ENCODE measurements at places on chromosomes 16 and 17. TPM values are rescaled to one million over a fixed set of nuclear protein-coding genes. Genes with fewer than 3 reads are reported as not detected.

DNA sequence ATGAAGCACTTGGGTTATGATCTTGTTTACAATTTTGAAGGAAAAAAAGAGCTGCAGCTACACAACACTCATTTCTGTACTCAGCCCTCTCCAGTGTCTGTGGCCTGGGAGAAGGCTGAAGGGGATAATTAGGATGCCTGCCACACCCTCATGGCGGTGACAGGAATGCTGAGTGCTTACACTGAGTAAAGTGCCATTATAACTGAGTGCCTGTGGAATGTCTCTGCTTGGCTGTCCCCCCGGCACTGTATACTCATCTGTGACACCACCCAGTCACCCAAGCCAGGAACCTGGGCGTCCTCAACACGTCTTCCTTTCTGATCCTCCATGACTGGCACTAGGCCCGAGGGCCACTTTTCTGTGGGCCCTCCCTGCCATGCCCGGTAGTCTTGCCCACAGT, 3.5 kb upstream of the MRPL38 start:
- DNase-seq, result no peak

- no peak for DNase-seq
These were observed 5.7 kb downstream of the AIPL1 start for GRCh38 chr17:6429266-6429665.

GRCh38 chr17:50501054-50501453, 7.2 kb upstream of the MYCBPAP start:
- DNase-seq, result peak; percentile 63

DNA sequence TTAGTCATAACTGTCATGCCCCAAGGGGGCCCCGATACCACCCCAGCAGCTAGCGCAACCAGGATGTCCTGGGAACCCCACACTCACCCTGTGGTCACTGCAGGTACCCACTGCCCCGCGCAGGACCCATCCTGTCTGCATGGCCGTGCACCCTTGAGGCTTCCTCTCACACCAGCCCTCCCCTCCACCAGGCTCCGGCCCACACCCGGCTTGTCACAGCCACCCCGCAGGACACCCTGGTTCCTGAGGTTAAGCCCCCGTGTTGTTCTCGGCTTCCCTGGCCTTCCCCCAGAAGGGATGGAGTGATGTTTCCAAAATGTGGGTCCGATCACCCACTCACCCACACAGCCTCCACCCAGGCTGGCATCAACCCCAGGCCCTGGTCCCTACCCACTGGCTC, 7.5 kb downstream of the DNASE1L2 start:
- DNase-seq, result no peak

- DNase-seq, result no peak
These were observed 463.6 kb downstream of the MAF start for GRCh38 chr16:79136955-79137354.

DNA sequence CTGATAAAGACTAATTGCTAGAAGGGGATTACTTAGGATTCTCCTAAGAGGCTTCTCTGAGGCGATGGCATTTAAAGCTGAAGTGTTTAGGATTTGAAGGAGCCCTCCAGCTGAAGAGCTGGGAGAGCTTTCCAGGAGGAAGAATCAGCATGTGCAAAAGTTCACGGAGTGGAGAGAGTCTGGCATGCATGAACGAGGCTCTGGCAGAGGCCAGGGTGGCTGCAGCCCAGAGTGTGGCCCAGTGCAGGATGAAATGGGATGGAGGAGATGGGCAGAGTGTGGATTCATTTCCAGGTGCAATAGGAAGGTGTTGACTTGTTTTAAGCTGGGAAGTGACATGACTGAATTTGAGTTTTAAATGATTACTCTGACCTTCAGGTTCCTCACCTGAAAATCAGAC, 249.0 kb upstream of the CCL2 start:
- no peak for DNase-seq

DNA sequence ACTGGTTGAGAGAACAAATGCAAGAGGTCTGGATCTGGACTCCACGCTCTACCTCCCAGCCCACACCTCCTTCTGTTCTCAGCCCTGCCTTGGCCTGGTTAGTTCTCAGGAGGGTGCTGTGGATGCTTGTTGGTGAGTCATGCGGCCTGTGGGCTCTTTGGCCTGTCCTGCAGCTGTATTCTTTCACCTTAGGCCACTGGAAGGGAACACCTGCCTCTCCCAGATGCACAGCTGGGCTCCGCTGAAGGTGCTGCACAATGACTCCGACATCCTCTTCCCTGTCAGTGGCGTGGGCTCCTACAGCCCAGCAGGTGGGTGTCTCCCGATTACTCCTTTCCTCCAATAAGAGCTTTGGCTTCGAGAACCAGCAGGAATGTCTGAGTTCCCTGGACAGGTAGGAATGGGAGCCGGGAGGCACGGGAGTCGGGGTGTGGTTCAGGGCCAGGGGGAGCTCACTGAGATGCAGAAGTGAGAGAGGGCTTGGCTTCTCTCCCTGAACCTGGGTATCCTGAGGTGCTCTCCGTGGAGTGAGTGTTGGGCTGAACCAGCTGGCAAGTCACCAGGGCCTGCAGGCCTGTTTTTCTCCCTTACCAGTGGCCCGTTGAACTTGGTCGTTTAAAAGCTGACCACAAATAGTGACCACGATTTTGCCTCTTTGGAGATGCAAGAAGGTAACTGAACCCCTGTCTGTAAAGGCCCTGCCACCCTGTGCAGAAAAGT, 85.0 kb downstream of the SNX29 start:
- no peak for DNase-seq

Gene MYO15B
- total RNA-seq, result 7.5 TPM

DNA sequence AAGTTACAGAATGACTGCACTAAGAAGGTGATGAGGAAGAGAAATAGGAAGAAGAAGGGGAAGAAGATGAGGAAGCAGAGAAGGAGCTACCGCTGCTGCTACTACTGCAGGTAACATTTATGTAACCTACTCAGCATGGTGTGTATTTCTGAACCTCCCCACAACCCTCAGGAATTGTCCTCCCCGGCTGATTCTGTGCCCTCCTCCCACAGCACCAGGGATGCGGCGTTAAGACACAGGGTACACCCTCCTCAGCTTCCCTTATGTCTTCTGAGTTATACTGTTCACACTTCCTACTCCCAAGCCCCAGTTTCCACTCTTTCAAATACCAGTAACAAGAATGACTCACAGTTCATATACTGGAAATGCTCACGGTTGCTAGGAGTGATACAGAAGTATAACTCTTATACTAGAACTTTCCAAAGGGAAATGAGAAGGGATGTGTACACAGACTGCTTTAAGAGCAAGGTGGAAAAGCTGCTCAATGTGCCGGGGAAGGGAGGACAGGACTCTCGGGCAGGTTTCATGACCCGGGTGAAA, 224.5 kb upstream of the PSMD7 start:
- no peak for DNase-seq

- DNase-seq, result no peak
These were observed 194.4 kb upstream of the AXIN2 start for GRCh38 chr17:65755799-65756198.

DNA sequence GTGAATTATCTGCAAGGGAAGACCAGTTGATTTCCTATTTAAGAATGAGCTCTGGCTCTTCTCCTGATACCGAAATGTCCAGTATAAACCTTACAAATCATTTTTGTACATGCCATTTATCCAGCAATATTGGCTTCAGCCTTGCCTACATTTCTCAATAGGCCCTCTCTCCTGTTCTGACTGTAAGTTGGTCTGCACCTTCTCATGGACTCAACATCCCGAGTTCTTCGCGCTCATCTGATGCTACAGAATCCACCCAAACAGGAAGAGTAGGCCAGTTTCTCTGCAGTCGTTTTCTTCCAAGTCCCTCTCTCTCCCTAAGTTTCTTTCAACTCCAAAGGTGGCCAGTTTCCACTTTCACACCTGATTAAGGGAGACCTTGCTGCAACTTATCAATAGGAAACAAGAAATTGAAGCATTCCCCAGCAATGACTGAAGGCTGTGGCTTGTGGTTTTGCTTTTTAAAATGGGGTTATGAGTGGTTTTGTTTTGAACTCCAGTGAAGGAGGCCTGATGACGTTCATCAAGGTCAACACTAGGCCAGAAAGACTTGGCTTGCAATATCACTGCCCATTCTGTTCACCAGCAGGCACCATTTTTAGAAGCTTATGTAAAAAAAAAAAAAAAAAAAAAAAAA, 383.0 kb downstream of the MAF start:
- DNase-seq, result no peak

DNA sequence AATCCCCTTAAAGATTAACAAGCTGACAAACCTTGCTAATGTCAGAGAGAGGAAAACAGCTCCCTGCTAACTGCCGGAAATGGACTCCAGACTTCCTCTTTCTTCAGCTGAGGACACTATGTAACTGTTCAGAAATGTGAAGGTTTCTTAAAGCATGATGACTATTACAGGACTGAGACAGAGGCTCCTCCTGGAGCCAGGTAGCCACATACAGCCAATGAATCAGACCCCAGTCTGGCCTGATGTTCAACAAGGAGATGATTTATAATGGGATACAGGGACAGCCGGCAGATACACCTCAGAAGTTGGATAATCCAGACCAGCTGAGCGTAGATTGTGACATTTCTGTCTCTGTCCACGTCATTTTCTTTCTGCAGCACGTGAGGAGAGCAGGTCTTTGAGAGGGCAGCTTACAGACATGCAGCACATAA, 216.2 kb downstream of the HS3ST3A1 start:
- no peak for DNase-seq

DNA sequence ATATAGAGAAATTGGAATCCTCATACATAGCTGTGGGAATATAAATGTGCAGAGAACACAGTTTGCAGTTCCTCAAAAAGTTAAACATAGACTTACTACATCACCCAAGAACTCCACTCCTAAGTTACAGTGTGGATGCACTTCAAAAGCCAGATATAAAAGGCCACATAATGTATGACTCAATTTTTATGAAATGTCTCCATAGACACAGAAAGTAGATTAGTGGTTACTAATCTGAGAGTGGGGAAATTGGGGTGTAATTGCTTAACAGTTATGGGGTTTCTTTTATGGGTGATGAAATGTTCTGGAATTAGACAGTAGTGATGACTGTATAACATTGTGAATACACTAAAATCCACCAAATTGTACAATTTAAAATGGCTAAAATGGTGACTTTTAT, 60.9 kb downstream of the CACNG1 start:
- DNase-seq, result no peak

Gene SYNRG
- 23.7 TPM for total RNA-seq

DNA sequence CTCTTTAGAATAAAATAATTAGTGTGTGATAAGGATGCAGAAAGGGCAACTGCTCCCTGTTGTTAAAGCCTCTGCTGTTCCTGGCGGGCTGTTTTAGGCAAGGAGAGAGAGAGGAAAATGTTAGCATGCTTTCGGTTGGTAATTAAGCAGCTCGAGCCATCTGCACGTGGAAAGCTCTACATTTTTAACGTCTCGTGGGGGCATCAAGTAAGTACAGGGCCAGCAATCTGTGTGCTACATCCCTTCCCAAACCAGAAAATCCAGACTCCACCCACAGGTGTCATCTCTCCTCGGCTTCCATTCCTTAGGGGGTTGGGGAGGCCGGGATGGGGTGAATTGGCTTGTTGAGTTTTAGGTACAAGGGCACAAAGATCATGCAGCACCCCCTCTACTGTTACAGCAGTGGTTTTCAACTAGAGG, 62.4 kb upstream of the MARCHF10 start:
- DNase-seq, result no peak

Gene NUBP1
- total RNA-seq, result 42.4 TPM

DNA sequence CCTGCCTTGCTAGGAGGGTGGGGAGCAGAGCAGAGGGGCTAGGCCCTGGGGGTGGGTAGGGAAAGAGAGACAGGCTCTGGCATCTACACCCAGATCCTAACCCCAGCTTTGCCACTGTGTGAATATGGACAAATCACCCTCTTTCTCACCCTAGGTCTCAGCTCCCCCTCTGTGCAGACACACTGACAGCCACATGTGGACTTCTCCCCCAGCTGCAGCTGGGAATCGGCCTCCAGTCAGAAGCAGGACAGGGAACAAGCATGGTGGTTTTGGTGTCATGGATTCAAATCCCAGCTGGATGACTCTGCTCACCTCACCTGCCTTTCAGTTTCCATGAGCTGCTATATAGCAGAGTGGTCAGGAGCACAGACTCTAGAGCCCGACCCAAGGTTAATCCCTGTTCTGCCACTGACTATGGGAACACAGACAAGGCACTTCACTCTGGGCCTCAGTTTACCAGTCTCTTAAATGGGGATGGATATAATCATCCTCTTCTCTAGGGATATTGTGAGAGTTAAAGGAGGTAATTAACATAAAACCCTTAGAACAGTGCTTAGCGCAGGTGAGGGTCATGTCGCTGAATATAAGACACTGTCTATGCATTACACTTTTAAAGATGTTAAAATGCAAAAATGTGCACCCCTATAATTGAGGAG, 26.2 kb upstream of the MAP3K14 start:
- no peak for DNase-seq

GRCh38 chr16:73756289-73757178, 540.1 kb upstream of the PSMD7 start:
- no peak for DNase-seq

DNA sequence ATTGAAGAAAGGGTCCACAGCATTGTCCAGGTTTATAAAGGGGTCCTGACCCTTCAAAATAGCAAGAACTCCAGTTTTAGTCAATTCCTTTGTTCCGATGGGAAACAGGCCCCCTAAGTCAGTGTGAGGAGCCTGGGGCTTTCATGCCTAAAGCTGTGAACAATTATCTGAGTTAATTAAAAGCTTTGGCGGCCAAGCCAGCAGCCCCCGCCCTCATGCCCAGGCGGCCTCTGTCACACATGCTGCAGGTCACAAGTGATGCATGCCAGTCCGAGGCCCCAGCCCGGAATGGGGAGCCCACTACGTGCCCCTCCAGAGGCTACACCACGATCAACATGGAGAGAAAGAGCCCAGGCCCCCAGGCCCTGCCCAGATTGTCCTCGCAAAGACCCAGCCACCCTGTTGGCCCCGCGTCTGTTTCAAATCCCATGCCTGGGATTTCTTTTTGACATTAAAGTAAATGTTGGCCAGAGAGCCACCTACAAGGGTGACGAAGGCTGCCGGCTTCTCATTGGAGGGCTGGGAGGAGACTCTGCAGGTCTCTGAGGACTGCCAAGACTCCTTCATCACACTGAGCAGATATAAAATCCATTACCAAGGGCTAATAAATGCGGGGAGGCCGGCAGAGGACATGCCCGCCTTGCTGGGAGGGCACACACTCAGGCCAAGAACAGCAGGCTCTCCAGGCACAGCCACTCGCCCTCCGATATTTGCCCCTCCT, 14.5 kb upstream of the PITPNM3 start:
- DNase-seq, result no peak

DNA sequence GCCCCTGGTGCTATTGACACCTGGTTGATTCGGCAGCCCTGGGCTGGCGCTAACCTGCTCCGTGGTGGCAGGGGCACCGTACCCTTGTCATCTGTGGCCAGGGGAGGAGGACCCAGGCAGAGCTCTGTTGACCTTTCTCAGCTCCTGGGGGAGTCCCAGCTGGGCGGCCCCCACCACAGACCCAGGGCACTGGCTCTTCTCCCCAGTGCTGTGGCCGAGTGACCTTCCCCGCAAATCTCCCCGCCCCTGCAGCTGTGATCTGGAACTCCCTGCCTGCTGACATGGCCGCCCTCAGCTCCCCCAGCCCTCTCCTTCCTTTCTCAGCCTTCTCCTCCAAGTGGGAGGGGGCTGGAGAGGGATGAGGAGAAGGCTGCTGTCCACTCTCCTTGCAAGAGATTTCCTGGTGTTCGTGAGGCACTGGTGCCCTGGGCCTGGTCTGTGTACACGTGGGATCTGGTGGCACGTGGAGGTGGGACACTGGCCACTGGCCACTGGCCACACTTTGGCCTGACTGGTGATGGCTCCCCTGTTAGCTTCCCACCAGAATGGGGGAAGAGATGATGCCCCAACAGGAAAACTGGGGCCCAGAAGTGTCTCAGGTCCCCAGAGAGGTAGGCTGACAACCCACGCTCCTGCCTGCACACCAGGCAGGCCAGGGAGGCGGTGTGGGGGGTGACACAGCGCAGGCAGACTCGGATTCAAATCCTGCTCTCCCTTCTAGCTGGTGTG, 8.2 kb downstream of the FMNL1 start:
- DNase-seq, result no peak

- DNase-seq, result peak; percentile 34
These were observed 67.0 kb downstream of the TUBD1 start for GRCh38 chr17:59825533-59826322.
